ENCODE measurements at places on chromosomes 4 and X.
A peak's percentile ranks its signal among the peaks of the same experiment; 100 is the strongest.

GRCh38 chr4:57110640-57111511 is 691 bp upstream of the IGFBP7 start:
- DNase-seq, result peak; percentile 44

DNA sequence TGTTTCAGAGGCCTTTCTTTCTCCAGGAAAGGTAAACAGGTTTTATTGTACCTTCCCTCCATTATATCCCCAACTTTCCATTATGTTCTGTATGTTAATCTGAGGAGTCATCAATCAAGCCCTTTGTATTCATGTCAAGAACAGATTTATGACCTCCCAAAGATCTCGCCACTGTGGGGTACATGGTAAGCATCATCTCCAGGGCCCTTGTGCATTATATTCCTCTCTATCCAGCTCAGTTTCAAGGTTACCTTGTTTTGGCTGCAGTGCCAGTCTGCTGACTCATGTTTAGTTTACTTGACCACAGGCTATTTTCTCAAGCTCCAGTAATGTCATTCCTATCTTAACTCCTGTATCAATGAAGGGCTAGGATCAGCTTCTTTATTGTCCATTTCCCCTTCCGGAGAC is 125.1 kb upstream of the FRMPD4 start:
- peak; percentile 15 for DNase-seq

DNA sequence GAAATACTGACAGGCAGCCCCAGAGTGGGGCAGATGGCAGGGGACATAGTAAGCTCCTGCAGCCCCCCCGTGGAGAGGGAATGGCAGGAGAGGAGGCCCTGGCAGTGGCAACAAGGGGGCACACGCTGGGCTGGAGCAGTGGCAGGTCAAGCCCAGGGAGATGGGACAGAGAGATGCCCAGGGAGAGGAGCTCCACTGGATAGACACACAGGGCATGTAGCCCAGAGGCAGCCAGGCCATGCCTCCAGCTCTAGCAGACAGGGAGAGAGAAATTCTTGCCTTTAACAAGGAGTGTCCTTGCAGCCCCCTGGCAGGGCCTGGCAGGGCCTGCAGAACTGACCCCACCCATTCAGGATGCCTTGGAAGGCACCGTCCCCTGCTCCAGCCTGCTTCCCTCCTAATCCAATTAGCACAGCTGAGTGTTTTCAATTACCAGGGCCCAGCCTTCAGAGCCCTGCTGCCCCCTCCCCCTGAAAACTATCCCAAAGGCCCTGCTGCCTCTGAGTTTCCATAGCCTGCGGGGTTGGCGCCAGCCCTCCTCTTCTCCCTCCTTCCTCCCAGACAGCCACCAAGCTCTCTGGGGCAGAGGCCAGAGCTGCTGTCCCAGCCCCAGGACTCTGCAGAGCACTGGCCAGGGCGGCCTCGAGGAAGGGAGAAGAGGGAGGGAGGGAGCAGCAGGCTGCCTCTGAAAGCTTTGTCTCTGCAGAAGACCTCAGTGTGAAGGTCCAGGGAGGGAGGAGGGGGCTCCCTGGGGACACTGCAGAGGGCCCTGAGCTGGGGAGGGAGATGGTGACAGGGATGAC is 12.5 kb downstream of the L1CAM start:
- no peak for DNase-seq

DNA sequence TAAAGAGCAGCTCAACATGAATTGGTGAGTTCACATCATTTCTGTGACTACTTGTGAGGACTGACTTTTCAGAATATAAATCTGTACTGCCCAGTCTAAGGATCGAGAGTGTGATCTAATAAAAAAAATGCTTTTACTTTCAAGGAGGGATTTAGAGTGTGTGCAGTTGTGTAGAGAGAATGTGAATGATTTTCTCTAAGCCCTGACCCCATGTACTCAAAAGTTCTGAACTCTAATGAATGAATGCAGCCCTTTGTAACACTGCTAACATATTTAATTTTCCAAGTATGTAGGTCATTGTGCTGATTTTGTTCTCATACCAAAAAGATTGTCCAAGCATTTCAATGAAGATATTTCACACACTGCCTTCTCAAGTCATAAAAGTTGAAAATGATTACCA is 92.5 kb upstream of the STOX2 start:
- no peak for DNase-seq

DNA sequence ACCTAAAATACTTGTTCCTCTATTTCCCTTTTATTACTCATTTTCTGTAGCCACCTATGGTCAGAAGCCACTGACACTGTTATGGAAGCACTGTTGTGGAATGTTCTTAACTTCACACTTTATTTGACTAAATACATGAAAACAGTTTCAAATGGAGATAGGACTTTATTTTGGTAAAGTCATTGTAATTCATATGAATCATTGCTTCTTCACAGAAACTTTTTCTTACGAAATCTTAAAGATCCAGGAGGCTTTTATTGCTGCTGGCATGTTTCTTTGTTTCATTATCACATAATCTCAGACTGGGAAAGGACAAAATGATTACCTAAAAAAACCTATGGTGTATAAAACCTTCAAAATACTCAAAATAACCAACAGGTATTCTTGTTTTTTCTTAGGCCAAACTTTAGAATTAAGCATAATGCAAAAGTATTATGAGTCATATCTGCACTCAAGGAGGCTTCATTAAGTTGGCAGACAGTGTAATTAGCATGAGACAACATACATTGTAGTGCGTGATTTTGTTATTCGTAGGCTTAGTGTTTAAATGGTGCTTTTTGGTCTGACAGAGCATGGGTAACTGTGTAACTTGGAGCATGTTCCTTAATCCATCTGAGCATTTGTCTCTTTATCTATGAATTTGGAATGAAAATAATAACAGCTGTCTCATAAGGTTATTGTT is 58.0 kb downstream of the SH3BGRL start:
- DNase-seq, result no peak

DNA sequence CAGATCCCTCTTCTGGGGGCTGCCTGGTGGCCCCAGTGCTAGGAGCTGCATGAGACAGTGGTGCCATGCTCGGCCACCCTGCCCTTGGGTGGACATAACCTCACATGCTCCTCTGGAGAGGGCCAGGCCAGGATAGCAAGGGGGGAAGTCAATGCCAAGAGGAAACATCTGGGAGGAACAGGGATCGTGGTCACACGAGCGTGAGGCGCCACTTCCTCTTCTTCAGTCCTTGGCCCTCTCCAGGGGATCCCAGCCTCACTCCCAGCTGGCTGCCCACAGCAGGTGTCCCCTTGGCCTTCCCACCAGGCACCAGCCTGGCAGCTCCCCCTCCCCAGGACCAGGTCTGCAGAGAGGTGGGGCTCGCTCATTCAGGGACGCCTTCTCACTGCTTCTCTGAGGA is 28.6 kb downstream of the TBC1D14 start:
- DNase-seq, result no peak

GRCh38 chrX:13688384-13688957 is 457 bp upstream of the RAB9A start:
- peak; percentile 57 for DNase-seq

- DNase-seq, result peak; percentile 89
These were observed 22.1 kb downstream of the YIPF7 start for GRCh38 chr4:44629280-44629866.

DNA sequence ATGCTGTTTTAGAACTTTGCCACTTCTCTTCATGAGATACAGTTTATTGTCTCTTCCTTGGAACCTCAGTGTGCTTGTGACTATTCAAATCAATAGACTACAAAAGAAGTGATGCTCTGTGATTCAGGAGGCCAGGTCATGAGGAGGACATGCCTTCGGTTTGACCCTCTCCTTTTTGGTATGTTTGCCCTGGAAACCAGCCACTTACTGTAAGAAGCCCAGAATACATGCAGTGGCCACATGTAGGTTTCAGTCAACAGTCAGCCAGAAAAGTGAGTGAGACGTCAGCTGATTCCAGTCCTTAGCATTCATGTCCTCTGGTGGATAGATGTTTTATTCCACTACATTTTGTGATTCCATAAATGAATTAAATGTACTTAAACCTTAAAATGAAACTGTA is 328.7 kb downstream of the PCDH18 start:
- no peak for DNase-seq

GRCh38 chr4:156545003-156545785 is 426.4 kb downstream of the PDGFC start:
- no peak for DNase-seq

GRCh38 chrX:8873102-8873501 is 71.9 kb upstream of the FAM9A start:
- no peak for DNase-seq

- no peak for DNase-seq
These were observed 203.4 kb downstream of the ANAPC10 start for GRCh38 chr4:144894573-144894972.

DNA sequence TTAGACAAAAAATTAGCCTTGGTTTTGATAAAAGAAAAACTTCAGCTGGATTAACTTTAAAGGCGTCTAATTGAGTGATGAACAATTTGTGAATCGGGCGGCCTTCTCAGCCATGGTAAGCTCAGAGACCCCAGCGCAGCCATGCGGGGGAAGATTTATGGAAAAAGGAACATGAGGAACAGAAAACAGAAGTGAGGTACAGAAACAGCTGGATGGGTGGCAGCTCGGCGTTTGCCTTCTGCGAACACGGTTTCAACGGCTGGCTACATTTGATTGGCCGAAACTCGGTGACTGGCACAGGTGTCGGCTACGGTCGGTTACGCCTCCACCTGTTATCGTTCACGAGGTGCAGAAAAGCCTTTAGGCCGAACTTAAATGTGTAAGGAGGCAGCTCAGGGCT is 401.4 kb upstream of the FAT1 start:
- DNase-seq, result no peak

GRCh38 chr4:16187455-16187854 is 38.8 kb downstream of the TAPT1 start:
- DNase-seq, result no peak

- no peak for DNase-seq
These were observed 192.8 kb upstream of the BCOR start for GRCh38 chrX:40290517-40290916.

- peak; percentile 30 for DNase-seq
These were observed 11.3 kb downstream of the TXK start for GRCh38 chr4:48122756-48123155.

DNA sequence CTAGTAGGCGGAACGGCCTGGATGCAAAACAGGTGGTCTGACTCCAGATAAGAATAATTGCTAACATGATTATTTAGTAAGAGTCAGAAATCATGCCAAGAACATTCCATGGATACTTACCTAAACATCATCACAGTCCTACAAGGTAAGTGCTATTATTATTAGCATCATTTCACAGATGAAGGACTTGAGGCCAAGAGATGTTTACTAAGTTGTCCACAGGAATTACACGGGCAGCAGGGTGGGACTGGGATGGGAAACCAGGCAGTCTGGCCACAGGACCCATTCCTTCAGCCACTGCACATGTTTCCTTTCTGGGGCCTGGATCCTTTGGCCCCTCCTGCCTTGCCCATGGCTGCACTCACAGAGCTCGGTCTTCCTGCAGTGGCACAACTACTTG is 48.3 kb downstream of the ANAPC4 start:
- DNase-seq, result no peak

- peak; percentile 2 for DNase-seq
These were observed 33.9 kb upstream of the SLC7A11 start for GRCh38 chr4:138275963-138276621.

GRCh38 chr4:2515830-2516550 is 20.5 kb upstream of the FAM193A start:
- no peak for DNase-seq

DNA sequence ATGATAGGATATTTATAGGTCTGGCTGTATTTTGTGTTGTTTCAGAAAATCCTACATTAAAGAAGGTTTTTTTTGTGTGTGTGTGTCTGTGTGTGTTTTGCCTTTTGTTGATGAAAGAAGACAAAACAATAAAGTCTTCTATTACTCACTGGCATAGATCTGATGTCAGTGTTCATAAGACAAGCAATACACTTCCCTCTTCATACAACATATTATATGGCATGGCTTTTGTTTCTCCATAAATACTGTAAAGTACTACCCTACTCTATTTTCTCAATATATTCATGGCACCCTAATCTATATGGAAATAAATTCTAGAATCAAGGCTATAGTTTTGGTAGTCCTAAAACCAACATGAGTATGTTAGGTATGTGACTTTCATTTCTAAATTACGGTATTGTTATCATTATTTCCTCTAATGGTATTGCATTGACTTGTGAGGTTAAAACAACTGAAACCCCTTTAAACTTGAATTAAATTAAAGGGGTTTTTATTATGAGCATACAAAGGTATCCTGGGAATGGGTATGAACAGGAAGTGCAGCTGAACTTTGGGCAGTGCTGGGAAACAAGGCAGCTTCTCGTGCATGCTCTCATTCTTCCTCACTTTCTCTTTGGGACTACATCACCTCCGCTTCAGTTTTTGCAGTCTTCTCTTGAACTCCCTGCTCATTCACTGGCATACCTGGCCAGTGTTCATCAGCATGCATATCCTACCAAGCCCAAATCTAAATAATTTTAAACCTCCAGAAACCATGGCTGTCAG is 70.5 kb upstream of the PRSS48 start:
- no peak for DNase-seq

- DNase-seq, result no peak
These were observed 89.7 kb downstream of the AMELX start for GRCh38 chrX:11382930-11383329.

All from DMS53 (cell line).